ENCODE measurements at places on chromosomes 7 and 10.

GRCh38 chr7:31076641-31077310 is 24.7 kb downstream of the ADCYAP1R1 start:
- no peak for DNase-seq

DNA sequence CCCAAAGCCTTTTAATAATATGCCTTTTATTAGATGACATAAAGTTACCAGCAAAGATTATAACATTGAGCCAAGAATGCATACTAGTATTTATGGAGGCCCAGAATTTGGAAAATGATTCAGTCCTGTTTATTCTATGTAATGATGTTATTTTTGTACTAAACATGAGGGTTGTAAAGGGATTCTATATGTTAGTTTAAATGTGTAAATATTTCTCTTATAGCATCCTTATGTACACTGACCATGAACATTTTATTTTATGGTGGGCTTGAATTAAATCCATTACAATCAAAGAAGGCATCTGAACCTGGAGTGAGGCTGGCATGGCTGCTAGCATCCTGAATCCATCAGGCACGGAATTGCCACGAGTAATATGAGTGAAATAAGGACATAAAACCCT is 80.2 kb downstream of the RAB18 start:
- DNase-seq: no peak

- peak; percentile 2 for DNase-seq
Measured at GRCh38 chr7:138565451-138566114, 105.5 kb downstream of the TRIM24 start.

DNA sequence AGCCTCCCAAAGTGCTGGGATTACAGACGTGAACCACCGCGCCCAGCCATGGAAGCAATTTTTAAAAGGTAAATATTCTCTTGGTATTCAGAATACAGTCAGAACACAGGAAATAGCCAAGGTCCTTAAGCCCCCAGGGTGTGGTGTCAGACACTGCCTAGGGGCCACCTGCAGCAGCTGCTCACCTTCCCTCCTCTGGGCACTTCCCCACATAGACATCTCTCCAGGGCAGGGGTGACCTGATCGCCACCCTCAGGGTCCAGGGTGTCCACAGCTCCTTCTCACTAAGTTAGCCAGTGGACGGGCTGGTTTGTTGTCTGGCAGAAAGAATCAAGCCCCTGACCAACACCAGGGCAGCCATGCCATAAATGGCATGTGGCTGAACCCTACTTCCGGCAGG is 15.9 kb downstream of the URGCP start:
- no peak for DNase-seq

- no peak for DNase-seq
Measured at GRCh38 chr7:41428381-41428780, 274.5 kb downstream of the INHBA start.

DNA sequence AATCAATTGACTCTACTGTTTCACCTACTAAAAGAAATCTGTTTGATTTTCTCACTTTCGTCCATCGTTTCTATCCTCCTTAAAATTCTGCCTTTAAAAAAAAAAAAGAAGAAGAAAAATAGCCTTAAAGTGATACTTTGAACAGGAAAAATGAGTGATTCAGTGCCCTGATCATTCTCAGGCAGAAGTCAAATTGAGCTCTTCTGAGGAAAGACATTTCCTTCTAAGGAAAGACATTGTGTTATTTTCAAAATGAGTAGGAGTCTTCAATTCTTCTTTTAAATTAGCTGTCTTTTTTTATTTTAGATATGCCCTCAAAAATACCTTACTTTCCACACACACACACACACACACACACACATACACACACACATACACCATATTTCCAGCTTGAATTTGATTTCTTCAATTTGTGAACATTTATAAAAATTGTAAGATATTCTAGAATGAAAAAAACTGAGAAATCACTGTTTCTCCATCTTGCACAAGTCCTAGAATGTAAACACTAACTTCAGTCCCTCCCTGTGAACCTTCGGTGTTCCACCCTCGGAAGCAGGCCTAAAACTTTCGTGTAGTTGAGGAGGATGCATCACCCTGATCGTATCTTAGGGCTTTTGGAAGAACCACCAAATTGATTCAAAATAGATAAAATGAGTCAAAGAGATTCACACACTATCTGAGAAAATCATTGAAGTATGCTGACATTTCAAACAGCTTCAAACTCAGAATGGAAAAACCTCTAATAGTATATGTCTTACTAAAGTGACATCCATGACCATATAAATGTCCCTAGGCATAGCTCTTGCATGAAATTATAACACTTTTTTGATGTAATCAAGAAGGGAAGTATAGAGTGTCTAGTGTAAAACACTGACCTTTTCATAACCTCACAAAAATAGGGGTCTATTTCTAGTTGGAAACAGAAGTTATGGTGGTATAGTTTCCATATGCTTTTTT is 270.8 kb downstream of the GATA3 start:
- no peak for DNase-seq

DNA sequence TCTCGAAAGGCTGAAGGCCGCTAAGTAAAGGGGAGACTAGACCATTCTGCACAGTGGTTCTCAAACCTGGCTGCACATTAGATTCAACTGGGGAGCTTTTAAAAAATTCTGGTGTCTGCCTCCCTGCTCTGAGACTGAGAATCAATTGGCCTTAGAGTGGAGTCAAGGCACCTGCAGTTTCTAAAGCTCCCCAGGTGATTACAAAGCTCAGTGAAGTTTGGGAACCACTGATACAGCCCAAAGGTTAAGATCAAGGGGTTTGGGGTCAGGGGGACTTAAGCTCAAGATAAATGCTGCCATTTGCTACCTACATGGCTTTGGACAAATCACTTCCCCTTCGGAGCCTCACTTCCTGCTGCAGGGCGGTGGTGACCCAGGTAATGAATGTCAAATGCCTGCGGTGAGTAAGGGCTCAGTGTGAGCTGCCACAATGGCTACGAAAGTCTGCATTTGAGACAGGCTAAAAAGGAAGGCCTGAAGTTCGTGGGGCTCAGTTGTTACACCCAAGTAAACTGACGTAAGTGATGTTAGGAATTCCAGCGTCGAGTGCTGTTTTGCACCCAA is 72.3 kb downstream of the TLL2 start:
- DNase-seq: no peak
